ENCODE measurements at places on chromosomes 6 and 20.

GRCh38 chr6:64330694-64331307, 695.2 kb downstream of the PHF3 start:
- DNase-seq = no peak

GRCh38 chr6:127963495-127963894, 62.6 kb upstream of the THEMIS start:
- DNase-seq = no peak

GRCh38 chr6:152148412-152148811, 340.9 kb downstream of the ESR1 start:
- no peak for DNase-seq

- no peak for DNase-seq
Observed at GRCh38 chr20:59084041-59084850, 41.7 kb upstream of the PRELID3B start.

GRCh38 chr6:11132194-11132888, 20.8 kb upstream of the ERVFRD-1 start:
- no peak for DNase-seq

DNA sequence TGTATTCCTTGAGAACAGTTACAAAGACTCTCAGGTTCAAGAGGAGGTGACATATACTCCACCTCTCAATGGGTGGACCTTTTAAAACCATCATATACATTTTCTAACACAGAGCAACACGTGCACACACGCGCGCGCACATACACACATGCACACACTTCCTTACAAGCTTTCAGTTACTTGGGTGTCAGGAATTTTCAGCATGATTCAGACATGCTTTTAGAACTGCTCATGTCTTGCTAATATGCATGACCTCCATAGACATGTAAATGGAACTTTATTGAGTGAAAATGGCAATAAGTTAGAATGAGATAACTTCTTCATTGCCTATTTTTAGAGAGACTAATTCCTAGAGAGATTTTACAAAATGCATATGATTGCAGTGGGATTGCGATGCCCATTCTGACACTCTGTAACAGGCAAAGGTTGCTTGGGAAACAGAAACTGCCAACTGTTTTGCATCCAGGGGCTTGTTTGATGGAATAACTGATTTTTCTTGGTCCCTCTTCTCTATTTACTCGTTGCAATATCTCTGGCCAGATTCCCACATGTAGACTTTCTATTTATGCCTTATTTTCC, 531.4 kb upstream of the RNF217 start:
- no peak for DNase-seq
